HAP-1 (cell line): ENCODE measurements at places on chromosomes 3 and 15.

DNA sequence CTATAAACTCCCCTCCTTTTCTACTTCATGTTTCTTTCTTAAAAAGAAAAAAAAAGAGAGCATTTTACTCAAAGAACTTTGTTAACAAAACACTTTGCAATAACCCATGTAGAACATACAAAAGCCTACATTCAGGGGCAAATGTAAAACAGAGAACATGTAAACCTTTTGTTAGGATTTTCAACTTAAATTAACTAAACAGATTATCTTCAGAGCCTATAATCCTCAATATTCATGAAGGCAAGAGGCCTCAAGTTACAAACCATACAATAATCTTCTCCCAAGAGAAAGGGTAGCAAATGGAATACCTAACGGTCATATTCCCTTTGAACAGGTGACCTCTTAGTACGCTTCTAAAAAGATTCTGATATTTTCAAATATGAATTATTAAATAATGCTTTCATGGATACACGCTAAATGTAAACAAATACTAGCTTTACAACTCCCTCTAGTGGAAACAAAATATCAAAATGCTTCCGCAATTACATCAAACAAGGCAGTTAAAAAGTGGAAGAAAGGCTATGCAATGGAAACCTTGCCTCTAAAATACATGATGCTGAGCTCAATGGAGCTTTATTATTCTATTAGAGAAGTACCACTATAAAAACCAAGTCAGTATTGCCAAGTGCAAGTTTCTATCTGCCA is 9.9 kb downstream of the CEP152 start:
- no peak for DNase-seq

- no peak for DNase-seq
Observed at GRCh38 chr15:63605816-63606215, 8.6 kb downstream of the FBXL22 start.

DNA sequence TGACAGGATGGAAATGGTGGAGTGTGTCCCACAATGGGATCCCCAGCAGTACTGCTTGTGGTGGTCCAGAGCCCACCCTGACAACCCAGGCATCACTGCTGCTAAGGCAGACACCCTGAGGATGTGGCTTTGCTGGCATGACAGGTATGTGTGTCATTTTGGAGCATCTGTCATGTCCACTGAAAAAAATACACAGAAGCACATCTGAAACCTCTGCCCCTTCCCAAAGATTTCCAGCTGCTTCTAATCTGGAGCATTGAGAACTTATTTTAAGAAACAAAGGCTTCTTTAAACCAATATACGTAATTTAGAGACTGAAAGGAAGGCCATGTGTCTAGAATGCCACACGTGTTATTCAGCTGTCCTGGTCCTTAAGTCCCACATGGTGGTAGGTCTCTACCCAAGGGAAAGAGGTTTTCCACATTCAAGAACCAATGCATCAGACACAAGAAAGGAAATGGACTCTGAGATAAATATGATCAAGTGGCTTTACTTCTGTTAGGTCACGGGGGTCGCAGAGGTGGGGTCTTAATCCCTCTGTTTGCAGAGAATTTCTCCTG is 88.3 kb downstream of the PDZRN3 start:
- no peak for DNase-seq

DNA sequence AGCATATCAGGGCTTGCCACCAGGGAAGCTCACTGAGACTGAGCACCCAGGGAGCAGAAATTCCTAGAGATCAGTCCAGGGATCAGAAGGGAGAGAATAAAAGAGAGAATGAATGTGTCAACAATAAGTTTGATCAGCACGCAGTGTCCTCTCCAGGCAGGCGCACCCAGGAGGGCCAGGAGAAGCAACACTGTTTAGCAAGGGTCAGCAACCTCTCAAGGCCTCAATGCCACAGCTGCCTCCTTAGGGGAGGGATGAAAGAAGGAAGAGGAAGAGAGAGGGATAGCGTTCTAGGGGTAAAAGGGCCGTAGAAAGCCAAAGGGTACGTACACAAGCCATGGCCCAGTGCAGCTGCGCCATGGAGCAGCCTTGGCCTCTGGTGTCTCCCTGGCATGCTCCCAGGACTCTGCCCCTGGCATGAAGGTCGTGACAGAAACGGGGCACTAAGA is 399.8 kb downstream of the SHQ1 start:
- no peak for DNase-seq

GRCh38 chr3:61080737-61081445 is 170.4 kb downstream of the FHIT start:
- no peak for DNase-seq

DNA sequence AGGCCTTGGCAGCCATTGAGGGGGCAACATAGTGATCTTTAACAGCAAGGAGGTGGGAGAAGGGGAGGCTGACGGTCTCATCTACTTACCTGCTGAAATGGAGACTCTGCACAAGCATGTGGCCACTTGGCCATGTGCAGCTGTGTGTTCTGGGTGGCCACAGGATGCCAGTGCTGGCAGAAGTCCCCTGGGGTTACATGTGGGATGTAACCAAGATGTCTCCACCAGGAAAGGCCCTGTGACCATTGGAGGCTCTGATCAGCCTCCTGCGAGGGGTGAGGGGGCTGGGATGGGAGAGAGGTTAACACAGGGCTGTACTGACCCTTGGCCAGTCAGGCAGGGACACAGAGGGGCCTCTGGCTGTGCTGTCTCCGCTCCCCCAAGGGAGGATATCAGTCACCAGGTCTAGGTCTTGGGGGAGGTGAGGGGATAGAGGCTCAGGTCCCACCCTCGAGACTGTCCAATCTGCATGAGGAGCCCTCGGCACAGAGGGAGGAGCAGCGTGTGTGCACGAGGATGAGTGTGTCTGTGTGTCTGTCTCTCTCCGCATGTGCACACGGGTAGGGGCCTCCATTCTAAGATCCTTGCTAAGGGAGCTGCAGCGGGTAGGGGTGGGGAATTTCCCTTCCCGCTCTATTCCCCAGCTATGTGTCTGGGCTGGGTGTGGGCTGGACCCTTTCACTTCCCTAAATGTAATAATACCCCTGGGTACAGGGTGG is 19.5 kb downstream of the PRKCD start:
- DNase-seq: no peak

DNA sequence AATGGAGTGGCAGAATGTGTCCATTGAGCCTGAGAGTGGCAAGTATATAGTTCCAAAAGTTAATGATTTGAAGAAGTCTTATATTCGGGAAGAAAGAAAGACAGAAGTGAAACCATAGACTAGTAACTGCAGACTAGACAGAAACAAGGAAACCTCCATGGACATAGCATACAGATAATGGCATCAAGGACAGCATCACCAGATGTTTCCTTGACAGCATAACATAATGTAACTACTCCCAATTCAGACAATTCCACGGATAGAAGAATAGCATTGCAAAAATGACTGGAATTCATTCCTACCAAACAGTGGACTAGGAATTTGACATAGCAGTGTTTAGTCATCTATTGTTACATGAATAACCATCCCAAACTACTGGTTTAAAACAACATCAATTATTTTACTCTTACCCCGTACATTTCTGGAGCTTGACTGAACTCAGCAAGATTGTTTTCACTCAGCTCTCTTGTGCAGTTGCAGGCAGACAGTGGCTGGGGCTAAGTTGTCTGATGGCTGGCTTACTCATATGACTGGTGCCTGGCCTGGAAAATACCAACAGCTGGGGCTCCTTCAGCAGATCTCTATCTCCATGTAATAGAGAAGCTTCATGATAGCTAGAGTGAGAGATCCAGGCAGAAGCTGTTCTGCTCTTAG is 109.7 kb upstream of the GADL1 start:
- no peak for DNase-seq

DNA sequence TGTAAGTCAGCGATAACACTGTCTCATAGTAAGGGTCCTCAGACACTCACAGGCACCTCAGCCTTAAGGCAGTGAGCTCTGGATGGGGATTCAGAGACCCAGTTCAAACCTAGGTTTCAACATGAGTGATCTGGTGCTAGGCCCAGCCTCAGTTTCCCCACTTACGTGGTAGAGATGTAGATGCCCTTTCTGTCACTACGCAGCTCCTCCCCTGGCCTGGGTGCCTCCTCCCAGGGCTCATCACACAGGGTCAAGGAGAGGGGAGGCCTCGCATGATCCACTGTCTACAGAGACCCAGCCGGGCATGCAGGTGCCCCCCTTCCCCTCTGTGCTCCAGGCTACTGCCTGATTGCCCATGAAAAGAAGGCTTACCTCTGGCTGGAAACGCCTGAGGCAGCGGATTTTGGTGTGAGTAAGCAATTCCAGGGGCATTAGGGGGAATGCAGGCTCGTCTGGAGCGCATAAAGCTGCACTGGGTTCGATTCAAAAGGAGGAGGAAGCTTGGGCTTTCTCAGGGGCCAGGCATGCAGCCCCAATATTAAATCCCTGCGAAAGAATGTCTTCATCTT is 69.8 kb upstream of the ANKRD34C start:
- DNase-seq: no peak

DNA sequence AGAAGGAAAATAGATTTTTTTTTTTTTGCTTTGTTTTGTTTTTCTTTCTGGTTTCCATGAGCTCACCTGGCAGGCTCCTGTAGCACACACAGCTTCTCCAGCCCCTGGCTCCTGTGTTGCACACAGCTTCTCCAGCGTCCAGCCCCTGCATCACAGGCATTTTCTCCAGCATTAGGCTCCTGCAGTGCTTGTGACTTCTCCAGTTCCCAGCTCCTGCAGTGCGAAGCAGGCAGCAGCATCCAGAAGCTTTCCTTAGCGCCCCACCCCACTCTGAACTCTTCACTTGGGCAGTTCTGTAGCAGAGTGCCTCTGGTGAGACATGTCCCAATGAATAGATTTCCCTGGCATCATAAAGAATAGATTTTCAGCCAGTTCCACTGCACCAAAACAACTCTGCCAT is 5.5 kb upstream of the CCDC39 start:
- no peak for DNase-seq

DNA sequence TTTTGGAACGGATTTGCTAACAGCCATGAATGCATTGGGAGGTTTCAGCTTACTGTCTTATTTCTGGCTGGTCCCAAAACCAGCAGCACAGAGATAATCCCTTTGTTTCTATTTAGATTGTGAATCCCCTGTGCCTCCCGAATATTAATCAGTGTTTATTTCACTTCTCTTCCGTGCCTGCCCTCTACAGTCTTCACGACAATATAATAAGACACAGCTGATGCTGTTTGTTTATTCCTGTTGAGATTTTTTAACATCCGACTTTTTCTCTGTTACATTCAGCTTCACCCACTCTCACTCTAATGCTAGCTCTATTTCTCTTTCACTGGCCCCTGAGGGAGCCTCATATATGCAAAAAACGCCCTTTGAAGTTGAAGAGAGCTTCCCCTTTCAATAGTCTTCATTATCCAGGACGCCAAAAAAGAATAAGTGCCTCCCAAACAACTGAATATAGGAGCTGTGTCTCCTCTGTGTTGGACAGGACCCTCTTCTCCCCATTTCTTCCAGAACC is 995.3 kb downstream of the ROBO2 start:
- DNase-seq: peak; percentile 37
